GM04503 (cell line): ENCODE measurements at places on chromosomes 13 and 19.

GRCh38 chr13:34731486-34731885 lies 210.6 kb upstream of the NBEA start:
- no peak for DNase-seq

DNA sequence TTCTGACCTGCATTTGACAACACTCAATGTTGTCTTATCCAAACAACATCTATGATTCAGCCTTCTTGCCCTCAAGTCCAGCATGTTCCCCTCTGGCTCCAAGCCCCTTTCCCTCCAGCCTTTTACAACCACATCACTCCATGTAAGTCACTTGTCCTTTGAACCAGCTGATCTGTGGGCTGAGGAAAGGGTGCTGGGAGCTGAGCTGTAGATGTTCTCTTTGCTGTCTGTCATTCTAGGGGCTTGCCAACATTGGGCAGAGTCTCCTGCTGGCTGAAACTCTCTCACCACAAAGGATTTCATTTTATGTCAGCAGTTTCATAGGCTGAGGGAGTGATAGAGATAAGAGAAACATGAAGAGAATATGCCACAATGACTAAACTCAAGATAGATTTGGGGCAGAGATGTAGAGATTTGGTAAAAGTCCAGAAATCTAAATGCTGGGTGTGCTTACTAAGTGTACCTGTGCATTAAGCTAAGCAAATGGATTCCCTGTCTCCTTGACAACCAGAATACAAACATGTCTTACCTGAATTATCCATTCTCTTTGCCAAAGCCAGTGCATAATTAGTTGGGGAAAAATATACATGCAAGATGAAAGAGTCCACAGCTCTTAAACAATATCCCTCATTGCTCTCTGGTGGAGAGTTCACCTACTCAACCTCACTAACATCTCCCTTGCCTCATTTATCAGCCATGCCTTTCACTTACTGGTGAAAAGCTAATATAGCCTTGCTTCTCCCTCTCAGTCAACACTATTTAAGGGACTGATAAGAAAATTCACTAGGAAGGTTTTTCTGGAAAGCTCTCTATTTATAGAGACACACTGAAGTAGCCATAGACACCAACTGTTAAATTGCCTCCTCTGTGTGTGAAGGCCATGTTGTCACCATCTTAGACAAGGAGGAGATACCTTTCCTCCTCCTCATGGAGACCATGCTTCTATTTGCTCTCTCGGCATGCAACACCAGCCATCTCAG lies 175.5 kb upstream of the SERP2 start:
- no peak for DNase-seq

GRCh38 chr13:74134777-74135325 lies 647 bp upstream of the KLF12 start:
- no peak for DNase-seq

DNA sequence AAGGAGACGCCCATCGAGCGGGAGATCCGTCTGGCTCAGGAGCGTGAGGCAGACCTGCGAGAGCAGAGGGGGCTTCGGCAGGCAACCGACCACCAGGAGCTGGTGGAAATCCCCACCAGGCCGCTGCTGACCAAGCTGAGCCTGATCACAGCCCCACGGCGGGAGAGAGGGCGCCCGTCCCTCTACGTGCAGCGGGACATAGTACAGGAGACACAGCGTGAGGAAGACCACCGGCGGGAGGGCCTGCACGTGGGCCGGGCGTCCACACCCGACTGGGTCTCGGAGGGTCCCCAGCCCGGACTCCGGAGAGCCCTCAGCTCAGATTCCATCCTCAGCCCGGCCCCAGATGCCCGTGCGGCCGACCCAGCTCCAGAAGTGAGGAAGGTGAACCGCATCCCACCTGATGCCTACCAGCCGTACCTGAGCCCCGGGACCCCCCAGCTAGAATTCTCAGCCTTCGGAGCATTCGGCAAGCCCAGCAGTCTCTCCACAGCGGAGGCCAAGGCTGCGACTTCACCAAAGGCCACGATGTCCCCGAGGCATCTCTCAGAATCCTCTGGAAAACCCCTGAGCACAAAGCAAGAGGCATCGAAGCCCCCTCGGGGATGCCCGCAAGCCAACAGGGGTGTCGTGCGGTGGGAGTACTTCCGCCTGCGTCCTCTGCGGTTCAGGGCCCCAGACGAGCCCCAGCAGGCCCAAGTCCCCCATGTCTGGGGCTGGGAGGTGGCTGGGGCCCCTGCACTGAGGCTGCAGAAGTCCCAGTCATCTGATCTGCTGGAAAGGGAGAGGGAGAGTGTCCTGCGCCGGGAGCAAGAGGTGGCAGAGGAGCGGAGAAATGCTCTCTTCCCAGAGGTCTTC lies 7.1 kb downstream of the MISP start:
- DNase-seq = no peak

GRCh38 chr19:46931202-46931601 lies 70.4 kb downstream of the ARHGAP35 start:
- DNase-seq = no peak

DNA sequence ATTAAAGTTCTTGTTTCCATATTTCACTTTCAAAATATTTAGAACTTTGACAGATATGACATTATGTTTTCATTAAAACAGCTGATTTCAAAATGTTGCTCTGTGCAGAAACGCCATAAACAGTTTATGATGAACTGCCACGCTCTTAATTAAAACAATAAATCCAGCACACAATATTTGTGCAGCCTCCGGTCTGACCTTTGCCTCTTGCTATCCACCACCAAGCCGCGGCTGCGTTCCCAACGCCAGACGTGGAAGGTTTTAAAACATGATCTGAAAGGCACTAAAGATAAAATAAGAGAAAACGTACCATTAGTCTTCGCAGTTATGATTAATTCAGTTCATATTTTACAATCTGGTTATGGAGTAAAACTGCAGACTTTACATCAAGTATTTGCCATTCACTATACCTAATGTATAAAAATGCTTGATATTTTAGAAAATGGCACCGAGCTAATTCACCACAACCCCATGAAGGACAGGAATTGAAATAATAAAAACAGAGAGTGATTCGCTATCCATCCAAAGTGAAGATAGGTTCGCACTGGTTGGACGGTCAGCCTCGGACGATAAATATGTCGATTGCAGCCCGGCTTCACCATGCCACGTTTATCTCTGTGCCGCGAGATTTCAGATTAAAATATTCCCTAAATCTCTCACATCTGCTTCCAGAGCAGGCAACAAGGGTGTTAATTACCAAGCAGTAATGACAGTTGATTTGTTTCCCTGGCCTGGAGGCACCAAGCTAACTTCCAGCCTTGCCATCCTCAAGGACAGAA lies 103.3 kb upstream of the ZNF507 start:
- DNase-seq = no peak

GRCh38 chr13:88303157-88303556 lies 632.0 kb downstream of the SLITRK5 start:
- DNase-seq = no peak

- DNase-seq = no peak
Observed at GRCh38 chr19:55447421-55448174, 4.5 kb upstream of the SHISA7 start.

- peak; percentile 49 for DNase-seq
Observed at GRCh38 chr19:18519962-18520847, 1.7 kb downstream of the ELL start.

- DNase-seq = no peak
Observed at GRCh38 chr13:102510072-102510471, 86.7 kb upstream of the TPP2 start.

- DNase-seq = no peak
Observed at GRCh38 chr13:83168590-83168989, 713.7 kb downstream of the SLITRK1 start.

DNA sequence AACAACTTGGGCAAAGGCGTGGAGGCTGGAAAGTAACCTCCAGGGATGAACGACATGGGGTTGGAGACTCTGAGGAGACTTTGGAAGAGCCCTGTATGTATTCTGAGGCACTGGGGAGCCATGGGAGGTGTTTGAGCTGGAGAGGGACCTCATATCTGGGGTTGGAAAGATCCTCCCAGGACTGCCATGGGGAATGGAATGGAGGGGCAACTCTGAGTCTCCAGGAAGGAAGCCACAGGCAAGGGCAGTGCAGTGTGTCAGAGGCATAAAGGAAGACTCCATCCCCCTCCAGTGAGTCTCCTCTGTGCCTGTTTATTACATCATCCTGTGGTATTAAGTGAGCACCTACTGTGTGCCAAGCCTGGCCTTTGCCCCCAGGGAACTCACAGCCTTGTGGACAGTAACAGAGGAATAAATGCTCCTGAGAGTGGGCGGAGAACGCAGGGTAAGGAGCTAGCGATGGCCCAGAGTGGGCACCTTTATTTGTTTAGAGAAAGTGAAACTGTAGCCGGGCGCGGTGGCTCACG lies 7.7 kb downstream of the PEAK3 start:
- no peak for DNase-seq

DNA sequence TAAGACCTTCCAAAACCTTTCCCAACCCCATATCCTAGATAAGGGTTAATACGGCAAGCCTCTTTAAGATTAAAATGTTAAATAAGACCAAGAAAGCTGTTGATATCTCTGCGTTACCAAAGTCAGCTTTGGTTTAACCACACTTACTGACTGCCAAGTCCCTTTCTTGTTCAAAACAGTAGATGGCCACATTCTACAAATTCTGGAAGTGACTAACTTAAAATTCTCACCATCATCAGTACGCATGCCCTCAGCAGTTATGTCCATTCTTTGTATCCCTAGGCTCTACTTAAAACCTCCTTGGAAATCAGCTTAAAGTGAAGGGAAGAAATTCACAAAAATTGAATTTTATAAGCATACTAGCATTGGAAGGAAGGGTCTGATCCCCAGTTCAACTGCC lies 23.6 kb downstream of the SOHLH2 start:
- DNase-seq = no peak

GRCh38 chr13:76533251-76533650 lies 353.0 kb downstream of the KCTD12 start:
- no peak for DNase-seq

DNA sequence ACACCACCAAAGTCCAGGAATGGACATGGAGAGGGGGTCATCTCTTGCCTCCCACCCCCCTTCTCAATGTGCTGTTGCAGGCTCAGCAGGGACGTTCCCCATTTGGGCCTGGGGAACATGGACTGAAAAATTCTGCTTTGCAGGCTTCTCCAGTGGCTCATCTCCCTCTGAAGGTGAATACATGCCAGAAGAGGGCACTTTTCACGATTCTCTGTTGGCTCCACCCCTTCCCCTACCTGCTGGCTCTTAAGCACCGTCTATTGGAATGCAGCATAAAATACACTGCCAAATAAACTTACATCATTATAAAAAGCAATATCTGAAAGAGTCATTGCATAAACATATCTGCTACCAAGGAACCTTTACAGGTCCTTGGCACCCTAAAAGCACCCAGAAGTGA lies 35.7 kb downstream of the NHLRC3 start:
- no peak for DNase-seq

- no peak for DNase-seq
Observed at GRCh38 chr13:64477146-64477545, 2753.0 kb downstream of the PCDH9 start.

DNA sequence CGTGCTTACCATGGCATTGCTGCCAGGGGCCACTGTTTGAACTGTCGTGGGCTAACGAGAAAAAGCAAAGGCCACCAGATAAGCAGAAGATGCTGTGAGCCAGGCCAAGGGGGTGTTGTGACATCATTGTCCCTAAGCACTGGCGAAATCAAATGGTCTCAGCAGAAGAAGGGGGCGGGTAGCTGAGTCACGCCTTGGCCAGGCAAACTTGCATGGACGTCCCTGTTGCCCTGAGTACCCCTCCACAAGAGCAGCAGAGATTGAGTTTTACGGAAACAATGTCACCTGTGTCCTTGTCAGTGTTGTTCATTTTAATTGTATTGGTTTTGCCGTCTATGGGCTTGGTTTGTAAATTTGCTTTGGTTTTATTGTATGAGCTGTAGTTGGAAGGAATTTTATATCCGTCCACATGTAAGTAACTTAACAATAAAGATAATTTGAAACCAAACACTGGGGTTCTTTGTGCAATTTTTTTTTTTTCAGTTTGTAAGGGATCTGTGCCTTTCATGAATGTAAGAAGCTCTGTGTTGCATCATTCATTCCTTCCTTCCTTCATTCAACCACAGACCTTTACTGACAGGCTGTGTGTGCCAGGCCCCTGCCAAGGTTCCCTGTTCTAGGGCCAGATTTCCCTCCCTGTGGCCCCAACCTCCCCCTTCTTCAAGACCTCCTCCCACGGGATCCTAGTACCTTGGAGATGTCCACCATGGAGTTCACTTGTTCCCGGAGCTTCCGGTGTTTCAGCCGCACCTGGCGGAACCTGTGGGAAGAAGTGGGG lies 12.3 kb downstream of the KCNN4 start:
- no peak for DNase-seq

GRCh38 chr13:114140131-114140905 lies 7.9 kb upstream of the RASA3 start:
- DNase-seq = no peak

- no peak for DNase-seq
Observed at GRCh38 chr19:34788074-34788473, 15.1 kb upstream of the ZNF599 start.

GRCh38 chr13:89755729-89756492 lies 1591.6 kb upstream of the MIR17HG start:
- no peak for DNase-seq

GRCh38 chr19:58063712-58064111 lies 4.6 kb downstream of the ZNF135 start:
- no peak for DNase-seq

GRCh38 chr19:29003641-29004409 lies 209.1 kb downstream of the UQCRFS1 start:
- no peak for DNase-seq

DNA sequence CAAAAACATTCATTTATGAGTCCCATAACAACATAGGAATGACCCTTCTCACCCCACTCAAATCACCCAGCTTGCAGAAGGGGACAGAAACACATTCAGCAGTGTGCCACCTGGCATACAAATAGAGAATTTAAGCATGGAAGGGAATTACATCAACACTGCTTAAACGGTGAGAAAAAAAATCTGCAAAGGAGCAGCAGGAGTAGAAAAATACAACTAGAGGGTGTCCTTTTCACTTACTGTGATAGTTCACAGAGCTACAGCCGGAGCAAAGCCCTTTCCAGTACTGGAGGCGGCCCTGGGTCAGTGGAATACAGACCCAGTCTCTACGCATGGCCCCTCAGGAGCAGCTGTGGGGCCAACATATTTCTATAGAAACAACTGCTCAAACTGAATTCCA lies 764.3 kb upstream of the ARGLU1 start:
- DNase-seq = no peak

DNA sequence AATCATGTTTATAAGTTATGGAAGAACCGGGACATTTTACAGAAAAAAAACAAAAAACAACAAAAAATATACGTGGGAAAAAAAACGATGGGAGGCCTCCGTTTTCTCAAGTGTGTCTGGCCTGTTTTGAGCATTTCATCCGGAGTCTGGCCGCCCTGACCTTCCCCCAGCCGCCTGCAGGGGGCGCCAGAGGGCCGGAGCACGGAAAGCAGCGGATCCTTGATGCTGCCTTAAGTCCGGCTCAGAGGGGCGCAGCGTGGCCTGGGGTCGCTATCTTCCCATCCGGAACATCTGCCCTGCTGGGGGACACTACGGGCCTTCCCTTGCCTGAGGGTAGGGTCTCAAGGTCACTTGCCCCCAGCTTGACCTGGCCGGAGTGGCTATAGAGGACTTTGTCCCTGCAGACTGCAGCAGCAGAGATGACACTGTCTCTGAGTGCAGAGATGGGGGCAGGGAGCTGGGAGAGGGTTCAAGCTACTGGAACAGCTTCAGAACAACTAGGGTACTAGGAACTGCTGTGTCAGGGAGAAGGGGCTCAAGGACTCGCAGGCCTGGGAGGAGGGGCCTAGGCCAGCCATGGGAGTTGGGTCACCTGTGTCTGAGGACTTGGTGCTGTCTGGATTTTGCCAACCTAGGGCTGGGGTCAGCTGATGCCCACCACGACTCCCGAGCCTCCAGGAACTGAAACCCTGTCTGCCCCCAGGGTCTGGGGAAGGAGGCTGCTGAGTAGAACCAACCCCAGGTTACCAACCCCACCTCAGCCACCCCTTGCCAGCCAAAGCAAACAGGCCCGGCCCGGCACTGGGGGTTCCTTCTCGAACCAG lies 1.8 kb upstream of the APOE start:
- no peak for DNase-seq
